ENCODE measurements at places on chromosomes 3 and 15. TPM values are rescaled to one million over a fixed set of nuclear protein-coding genes. Genes with fewer than 3 reads are reported as not detected.

The MYO5C gene
- total RNA-seq = 1.3 TPM

DNA sequence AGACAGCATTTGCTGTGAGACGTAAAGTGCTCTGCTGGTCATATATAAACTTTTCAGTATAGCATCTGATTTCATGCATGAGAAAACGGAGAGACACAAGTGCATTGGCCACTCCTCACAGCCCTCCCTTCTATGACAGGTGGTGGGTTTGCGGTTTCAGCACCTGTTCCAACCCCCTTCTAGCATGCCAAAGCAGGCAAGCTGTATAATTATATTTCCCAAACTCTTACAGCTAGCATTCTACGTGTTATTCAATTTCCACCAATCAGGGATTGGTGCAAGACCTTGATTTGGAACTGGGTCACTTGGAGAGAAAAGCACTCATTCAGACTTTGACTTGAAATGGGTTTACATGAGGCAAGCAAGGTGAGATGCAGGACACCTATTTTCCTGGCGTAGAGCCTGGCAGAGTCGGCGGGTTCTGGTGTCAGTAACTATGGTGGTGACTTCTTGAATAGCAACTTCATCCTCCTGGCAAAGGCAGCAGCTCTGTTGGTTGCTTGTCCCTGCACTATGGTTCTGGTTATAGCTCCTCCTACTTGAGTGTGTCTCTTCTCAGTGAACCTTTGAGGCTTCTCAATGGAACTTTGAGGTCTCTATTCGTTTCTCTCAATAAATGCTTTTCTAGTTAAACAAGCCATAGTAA is 356.5 kb downstream of the TBL1XR1 start:
- H3K4me3 ChIP-seq = no peak overlapping the region
- no peaks in the 10 kb centered on the region for H3K27me3 ChIP-seq
- H3K27ac ChIP-seq = no peak overlapping the region
- no peak for DNase-seq
- H3K4me1 ChIP-seq = no peaks in the 10 kb centered on the region

The LEO1 gene
- total RNA-seq = 32.8 TPM

The BSN gene
- total RNA-seq = 0.03 TPM

DNA sequence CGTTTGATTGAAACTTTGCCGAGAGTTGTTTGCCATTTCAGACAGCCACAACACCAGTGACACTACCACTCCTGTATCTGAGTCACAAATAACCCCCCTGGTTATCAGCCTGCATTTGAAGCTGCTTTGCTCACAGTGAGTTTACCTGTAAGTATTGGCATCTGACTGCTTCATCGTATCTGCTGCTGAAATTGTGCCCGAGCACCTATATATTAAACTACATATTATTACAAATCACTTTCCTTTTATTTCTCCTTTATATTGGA is 39.2 kb upstream of the SPSB4 start:
- no peak overlapping the region for H3K4me3 ChIP-seq
- no peak overlapping the region for H3K27ac ChIP-seq
- no peak for DNase-seq
- no peaks in the 10 kb centered on the region for H3K36me3 ChIP-seq

The SLC22A14 gene
- total RNA-seq = not detected

DNA sequence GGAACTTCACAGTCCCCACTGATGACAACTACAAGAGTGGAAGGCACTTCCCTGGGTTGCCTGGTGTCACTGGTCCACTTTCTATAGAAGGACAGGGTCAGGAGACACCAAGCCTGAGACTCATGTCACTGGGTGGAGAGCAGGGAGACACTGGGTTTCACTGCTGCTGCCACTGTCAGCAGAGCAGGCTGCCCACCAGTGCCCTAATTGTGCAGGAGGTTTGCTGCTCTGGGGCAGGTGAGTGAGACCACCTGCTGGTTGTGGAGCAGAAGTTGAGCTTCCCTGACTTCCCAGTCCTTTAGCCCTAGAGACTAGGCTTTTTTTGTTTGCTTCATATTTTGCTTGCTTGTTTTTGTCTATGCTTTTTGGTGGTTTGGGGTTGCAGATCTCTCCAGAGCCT is 528.4 kb upstream of the RGMA start:
- peaks cover 3% of the 10 kb centered on the region for H3K27me3 ChIP-seq
- H3K4me3 ChIP-seq = no peak overlapping the region
- no peaks in the 10 kb centered on the region for H3K36me3 ChIP-seq
- H3K4me1 ChIP-seq = no peaks in the 10 kb centered on the region
- DNase-seq = no peak
- H3K27ac ChIP-seq = no peak overlapping the region

DNA sequence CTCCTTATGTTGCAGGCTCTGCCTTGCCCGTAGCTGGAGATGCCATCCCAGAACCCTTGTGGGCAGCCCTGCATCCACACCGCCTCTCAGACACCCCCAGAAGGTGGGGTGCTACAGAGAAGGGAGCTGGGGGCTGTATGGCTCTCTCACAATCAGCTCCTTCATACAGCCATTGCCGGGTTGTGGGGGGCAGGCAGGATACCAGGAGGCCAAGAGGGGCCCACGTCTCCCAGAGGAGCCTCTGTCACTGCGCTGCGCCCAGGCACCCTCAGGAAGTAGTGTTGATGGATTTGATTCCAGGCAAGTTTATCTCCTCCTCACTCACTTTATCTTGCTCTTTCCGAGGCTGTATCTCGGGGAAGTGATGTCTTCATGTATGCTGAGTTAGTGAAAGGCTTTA is 171.6 kb downstream of the CHDH start:
- peaks cover 24% of the 10 kb centered on the region for H3K27me3 ChIP-seq
- DNase-seq = no peak
- no peak overlapping the region for H3K27ac ChIP-seq
- no peak overlapping the region for H3K4me3 ChIP-seq

DNA sequence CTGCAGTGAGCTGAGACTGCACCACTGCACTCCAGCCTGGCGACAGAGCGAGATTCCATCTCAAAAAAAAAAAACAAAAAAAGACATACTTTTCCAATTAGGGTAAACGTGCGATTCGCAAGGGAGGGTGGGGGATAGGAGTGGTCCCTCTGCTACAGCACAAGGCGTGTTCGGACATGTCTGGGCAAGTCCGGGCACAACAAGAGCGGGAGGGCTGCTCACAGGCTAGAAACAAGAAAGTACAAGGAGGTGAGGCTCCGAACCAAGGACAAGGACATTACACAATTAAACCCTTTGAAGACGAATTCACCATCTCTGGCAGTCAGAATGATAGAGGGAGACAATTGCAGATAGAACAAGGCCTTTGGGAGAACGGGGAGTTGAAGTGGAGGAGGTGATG is 32.2 kb upstream of the BCL2A1 start:
- H3K36me3 ChIP-seq = no peaks in the 10 kb centered on the region
- H3K27me3 ChIP-seq = no peaks in the 10 kb centered on the region
- no peak for DNase-seq

- peaks cover 59% of the 10 kb centered on the region for H3K4me1 ChIP-seq
- no peak overlapping the region for H3K4me3 ChIP-seq
- H3K27me3 ChIP-seq = no peaks in the 10 kb centered on the region
- H3K36me3 ChIP-seq = peaks cover 15% of the 10 kb centered on the region
- DNase-seq = no peak
- H3K27ac ChIP-seq = no peak overlapping the region
Observed at GRCh38 chr3:194492001-194492400, 5.2 kb upstream of the ATP13A3 start.

GRCh38 chr3:12687948-12688347 is 24.0 kb upstream of the RAF1 start:
- H3K4me1 ChIP-seq = no peaks in the 10 kb centered on the region
- H3K27ac ChIP-seq = no peak overlapping the region
- no peak overlapping the region for H3K4me3 ChIP-seq

- peak within 1 kb of the TSS; percentile 85 for H3K4me3 ChIP-seq
- H3K27ac ChIP-seq = no peak within 1 kb of the TSS
- no peak for DNase-seq
- no peaks in the 10 kb centered on the region for H3K27me3 ChIP-seq
Observed at GRCh38 chr15:99249270-99249841, at the start of gene TTC23. Gene TTC23, minus strand, starts transcription at chr15:99249581. Its CDS starts 20,869 bp downstream, at chr15:99228712.

DNA sequence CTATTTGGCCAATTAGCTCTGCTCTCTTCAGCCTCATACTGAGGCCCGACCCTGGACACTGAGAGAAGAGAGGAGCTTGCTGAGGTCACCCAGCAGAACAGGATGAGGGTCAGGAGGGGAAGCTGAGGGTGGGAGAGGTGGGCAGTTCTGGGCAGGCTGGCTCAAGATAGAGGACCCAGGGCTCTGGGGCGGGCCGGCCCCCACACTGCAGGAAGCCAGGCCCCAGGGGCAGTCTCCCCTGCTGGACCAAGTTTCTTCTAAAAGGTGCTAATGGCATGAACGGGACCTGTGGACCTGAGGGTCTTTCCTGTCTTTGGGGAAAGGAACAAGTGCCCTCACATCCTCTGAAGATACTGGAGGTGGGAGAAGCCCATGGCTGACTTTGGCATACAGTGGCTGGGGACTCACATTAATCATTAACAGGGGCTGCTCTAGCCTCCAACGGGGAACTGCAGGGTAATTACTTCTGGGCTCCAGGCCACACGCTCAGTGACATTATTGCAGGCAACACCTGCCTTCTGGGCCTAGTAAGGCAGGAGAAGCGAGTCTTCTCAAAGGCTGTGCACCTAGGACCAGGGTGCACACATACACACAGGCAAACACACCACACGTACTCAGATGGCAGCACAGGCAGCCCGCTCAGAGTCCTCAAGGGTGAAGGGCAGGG is 10.6 kb downstream of the HCN4 start:
- DNase-seq = no peak
- H3K27ac ChIP-seq = no peak overlapping the region
- H3K4me3 ChIP-seq = no peak overlapping the region
- H3K27me3 ChIP-seq = peaks cover 17% of the 10 kb centered on the region
- H3K4me1 ChIP-seq = no peaks in the 10 kb centered on the region
- no peaks in the 10 kb centered on the region for H3K36me3 ChIP-seq

DNA sequence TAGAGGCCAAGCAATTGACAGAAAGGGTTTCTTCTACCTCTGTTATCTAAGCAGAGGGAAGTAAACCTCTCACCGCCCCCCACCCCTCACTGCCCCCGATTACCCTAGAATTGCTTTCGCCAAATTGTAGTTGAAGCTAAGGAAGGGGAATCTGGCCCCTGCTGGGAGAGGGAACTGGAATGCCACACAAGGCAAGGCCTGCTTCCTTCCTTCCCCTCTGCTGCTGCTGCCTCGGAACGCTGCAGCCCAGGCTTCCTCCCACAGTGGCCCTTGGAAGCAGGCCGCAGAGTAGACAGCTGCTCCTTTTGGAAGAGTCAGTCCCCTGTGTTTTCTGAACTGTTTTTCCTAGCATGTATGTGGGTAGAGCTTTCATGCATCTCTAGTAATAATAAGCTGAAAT is 21.6 kb downstream of the RLBP1 start:
- H3K36me3 ChIP-seq = peaks cover 25% of the 10 kb centered on the region
- H3K27me3 ChIP-seq = no peaks in the 10 kb centered on the region
- no peak overlapping the region for H3K4me3 ChIP-seq
- H3K4me1 ChIP-seq = peaks cover 33% of the 10 kb centered on the region
- H3K27ac ChIP-seq = no peak overlapping the region

The GPR87 gene
- total RNA-seq = not detected

DNA sequence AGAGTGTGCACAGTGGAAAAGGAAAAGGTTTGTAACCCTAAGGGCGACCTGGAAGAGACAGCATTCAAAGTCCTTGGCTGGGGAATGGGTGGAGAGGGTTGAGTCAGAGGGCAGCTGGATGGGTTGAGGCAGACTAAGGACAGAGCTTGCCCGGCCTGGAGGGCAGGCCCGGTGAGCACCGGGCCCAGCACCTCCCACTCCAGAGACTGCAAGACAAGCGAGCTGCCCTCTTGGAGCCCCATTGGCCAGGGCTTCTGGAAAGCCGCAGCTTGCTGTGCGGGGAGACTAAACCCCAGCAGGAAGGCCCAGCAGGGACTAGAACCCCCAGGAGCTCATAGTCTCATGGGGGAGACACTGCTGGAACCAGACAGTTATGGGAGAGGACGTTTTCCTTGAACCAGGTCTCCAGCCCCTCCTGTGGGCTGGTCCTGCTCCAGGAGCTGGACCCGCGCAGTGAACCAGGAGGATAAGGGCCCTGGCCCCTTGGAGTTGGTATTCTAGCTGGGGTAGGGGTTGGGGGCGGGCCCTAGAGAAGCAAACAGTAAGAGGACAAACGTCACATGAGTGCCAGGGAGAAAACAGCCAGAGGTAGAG is 59.1 kb downstream of the RGMA start:
- no peak overlapping the region for H3K27ac ChIP-seq
- no peak overlapping the region for H3K4me3 ChIP-seq
- peaks cover 21% of the 10 kb centered on the region for H3K4me1 ChIP-seq
- peak; percentile 15 for DNase-seq
- no peaks in the 10 kb centered on the region for H3K27me3 ChIP-seq

GRCh38 chr15:69288531-69289341 is 10.0 kb upstream of the PAQR5 start:
- H3K27me3 ChIP-seq = no peaks in the 10 kb centered on the region
- H3K36me3 ChIP-seq = no peaks in the 10 kb centered on the region
- H3K27ac ChIP-seq = no peak overlapping the region
- no peaks in the 10 kb centered on the region for H3K4me1 ChIP-seq

- H3K4me3 ChIP-seq = no peak overlapping the region
- no peaks in the 10 kb centered on the region for H3K36me3 ChIP-seq
- no peak for DNase-seq
- H3K27ac ChIP-seq = no peak overlapping the region
- H3K27me3 ChIP-seq = peaks cover 34% of the 10 kb centered on the region
- H3K4me1 ChIP-seq = no peaks in the 10 kb centered on the region
Observed at GRCh38 chr3:17942856-17943255, 200.4 kb upstream of the TBC1D5 start.

DNA sequence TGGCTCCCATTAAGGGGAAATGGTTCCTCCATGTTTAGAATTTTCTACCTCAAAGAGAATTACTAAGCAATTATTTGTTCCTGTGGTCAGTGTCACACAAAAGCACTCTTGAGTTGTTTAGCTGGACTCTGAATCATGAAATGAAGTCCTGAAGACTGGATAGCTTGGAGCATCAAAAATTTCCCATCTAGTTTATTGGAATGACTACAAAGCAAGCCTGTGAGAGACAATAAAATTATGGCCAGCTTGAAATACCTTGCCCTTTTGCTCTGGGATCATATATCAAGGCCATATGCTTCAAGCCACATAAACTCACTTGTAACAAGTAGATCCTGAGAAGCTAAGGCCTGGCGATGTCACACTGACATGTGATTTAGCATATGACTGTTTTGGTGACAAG is 292.3 kb downstream of the TIGIT start:
- no peaks in the 10 kb centered on the region for H3K36me3 ChIP-seq
- H3K27ac ChIP-seq = no peak overlapping the region
- peaks cover 5% of the 10 kb centered on the region for H3K4me1 ChIP-seq

The PLSCR4 gene
- 0.20 TPM for total RNA-seq

- H3K4me1 ChIP-seq = peaks cover 18% of the 10 kb centered on the region
- H3K27ac ChIP-seq = no peak overlapping the region
- no peak for DNase-seq
- no peak overlapping the region for H3K4me3 ChIP-seq
Observed at GRCh38 chr3:126028096-126028495, 55.8 kb downstream of the SLC41A3 start.

DNA sequence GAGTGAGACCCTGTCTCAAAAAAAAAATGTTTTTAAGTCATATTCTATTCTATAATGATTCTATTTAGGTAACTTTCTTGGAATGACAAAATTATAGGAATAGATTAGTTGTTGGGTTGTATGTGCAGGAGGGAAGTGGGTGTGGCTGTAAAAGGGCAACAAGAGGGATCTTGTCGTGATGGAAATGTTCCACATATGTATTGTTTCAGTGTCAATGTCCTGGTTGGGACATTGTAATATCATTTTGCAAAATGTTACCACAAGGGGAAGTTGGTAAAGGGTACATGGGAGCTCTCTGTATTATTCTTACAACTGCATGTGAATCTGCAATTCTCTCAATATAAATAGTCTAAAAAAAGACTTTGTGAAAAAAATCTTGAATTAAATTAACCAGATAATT is 14.3 kb upstream of the ABHD5 start:
- no peaks in the 10 kb centered on the region for H3K4me1 ChIP-seq
- no peaks in the 10 kb centered on the region for H3K36me3 ChIP-seq
- DNase-seq = no peak
- peaks cover 5% of the 10 kb centered on the region for H3K27me3 ChIP-seq
- no peak overlapping the region for H3K27ac ChIP-seq
- no peak overlapping the region for H3K4me3 ChIP-seq
